ENCODE measurements at places on chromosomes 6 and 20.

- no peak for DNase-seq
These were observed 176.3 kb downstream of the KCNQ5 start for GRCh38 chr6:72798196-72798595.

DNA sequence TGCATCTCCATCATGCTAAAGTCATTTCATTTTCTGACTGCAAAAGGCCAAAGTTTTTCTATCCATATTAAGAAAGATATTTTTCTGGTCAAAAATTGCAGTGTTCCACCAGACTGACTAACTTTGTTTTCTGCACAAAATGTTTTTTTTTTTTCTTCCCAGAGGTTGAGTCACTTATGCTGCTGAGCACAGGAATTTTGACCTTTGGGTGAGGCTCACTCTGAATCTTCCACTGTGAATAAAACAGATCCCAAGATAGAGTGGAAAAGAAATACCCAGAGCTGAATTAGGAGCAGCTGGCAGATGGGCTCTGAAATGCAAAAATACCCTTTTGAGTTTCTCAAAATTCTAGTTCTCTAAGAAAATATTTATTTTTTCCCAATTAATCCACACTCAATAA, 996.8 kb downstream of the KIF16B start:
- no peak for DNase-seq

- DNase-seq = no peak
These were observed 218.8 kb upstream of the RNF24 start for GRCh38 chr20:4234128-4234527.

DNA sequence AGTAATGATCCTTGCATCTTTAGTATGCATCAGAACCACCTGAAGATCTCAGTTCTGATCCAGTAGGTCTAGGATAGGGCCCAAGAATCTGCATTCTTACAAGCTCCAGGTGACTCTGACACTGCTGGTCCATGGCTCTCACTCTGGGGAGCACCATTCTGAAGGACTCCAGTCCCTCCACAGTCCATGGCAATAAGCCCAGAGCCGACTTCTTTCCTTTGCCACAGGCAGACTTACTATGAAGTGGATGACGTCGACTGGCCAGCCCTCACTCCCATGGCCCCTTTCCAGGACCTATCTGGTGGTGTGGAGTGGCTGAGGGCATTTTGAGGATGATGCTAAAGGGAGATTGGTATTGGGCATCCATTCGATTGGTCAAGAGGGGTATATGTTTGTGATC, 21.8 kb upstream of the LY86 start:
- no peak for DNase-seq

DNA sequence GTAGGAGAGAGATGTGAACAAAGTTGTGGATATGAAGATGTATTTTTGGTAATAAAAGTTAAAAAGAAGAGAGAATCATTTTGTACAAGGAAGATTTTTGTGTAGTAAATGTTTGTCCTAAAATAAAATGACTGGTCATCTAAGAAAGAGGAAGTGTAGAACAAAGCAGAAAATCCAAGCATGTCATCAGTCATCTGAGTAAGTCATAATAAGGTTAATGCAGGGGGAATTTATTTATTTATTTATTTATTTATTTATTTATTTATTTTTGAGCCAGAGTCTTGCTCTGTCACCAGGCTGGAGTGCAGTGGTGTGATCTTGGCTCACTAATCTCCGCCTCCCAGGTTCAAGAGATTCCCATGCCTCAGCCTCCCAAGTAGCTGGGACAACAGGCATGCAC, 15.7 kb upstream of the CGA start:
- DNase-seq = no peak

GRCh38 chr6:53770780-53771249, 24.0 kb upstream of the LRRC1 start:
- DNase-seq = no peak

- DNase-seq = no peak
These were observed 142.5 kb upstream of the SPACA1 start for GRCh38 chr6:87905101-87905641.

GRCh38 chr6:110786271-110786670, 29.0 kb downstream of the CDK19 start:
- DNase-seq = no peak

DNA sequence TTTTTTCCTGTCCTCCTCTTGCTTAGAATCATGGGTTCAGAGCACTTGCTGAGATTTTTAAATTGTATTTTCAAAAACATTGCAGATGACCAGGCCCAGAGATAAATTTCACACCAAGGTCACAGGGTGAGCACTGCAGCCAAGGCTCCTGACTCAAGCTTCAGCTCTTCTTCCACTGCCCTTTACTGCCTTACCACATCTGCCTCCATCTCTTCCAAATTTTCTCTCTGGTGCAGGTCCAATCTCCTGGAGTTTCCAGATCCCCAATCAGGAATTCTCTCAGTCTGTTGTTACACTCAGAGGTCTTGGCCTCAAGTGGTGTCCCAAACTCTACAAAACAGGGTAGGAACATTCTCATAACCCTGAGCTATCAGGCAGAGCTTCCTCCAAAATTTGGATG, 12.7 kb downstream of the SNAP25 start:
- DNase-seq = no peak

DNA sequence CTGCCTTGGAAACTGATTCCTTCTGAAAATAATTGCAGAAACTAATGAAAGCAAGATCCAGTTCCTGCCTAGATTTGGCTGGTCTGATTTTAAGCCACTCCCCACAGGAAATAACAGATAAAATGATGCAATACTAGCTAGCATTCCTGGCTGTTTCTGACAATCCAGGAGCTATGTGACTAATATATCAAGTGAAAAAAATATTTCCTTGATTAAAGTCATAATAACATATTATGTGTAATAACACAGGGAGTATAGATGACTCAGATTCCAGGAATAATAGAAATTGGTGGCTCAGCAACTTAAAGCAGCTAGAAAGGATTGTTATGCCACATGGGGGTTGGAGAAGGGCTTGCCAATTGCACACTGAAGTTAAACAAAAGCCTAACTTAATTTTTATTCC, 182.7 kb upstream of the SALL4 start:
- no peak for DNase-seq

DNA sequence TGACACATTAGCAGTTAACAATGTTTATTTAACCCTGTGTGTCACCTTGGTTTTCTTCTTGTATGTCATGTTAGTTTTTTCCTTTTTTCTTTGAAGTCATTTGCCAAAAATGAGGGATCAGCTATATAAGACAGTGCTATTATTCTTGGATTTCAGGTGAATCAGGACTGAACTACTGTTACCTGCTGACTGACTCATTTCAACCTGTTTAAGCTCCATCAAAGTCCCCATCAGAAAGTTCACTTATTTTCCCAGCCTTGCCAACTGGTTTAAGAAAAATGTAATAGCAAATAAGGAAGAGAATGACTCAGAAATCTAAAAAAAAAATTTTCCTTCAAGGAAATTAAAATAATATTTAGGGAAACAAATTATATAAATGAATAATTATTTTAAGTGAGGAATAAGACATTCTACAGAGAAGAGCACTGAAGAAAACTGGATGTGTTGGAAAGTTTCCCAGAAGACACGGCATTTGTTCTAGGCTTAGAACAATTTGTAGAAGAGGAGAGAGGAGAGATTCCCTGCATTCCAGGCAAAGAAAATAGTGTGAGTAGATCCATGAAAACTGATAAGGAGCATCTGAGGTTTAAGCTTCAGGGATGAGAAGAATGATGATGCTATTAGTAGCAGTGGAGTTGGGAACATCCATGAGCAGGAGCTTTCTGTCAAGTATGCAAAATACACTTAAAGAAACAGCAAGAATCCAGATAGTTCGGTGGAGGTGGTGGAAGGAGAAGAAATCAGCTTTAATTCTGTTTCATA, 84.9 kb upstream of the SIM1 start:
- DNase-seq = no peak

DNA sequence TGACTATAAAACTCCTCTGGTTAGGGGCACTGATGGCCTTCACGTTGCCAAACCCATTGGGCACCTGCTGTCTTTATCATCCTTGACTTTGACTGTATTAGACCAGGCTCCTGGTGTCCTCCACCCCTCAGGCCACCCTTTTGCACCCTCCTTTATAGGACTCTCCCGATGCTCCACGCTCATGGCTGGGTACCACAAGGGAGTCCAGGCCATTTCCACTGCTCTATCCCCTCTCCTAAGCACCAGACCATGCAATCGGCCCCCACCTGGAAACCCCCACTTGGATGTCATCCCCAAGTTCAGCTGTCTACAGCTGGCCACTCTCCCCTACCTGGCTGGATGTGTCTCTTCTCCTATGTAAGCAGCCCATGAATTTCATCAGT, 115.2 kb downstream of the TOX2 start:
- DNase-seq = no peak

DNA sequence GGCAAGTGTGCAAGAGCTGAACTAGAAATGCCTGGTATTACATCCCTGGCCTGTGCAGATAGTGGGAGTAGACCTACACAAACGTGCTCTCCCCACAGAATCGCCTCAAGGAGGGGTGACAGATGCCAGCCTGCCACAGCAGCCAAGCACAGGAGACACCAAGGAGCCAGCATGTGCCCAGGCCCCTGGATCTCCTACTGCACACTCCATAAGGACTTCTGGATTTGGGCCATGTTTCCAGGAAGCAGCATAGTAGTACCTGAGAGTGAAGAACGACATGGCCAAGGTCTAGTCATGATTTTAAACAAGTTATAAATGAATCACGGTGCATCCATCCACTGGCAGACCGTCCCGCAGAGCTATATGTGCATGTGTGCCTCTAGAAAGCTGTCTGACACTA, 232.2 kb downstream of the SYNDIG1 start:
- no peak for DNase-seq

DNA sequence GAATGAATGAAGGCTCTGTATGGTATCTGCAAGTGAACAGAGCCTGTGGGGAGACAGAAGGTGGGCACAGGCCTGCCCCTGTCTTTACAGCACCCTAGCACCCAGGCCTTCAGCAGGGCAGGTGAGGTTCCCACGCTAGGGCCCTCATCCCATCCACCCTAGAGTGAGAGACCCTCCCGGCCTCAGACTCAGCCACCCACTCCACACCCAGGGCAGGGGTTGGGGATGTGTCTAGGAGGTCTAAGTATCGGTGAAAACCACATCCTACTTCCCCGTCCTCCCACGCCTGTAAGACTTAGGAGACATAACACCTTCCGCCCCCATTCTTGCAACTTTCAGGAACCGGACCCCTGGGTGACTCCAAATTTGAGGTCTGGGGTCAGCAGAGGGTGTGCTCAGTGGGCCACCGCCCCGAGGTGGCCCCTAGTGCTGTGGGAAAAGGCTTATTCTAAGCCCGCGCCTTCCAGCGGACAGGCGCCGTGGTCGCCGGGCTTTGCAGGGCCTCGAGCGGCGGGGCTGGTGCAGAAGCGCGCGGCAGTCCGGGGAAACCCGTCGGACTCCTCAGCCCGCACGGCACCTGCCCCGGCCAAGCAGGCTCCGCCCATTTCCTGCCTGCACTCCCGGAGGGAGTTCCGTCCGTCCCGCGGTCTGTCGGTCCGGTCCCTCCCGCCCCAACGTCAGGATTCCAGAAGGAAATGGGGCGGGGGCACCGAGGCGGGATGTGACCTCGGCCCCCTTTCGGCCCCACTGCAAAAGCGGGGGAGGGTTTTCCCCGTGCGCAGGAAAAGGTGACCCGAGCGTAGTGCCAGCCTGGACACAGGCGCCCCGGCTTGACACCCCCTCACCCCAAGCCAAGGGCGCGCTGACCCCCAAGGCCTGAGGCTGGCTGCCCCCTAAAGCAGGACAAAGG, 868 bp downstream of the SAMD10 start:
- DNase-seq = peak; percentile 90

- DNase-seq = no peak
These were observed 3.1 kb upstream of the HECA start for GRCh38 chr6:139131736-139132280.

- DNase-seq = no peak
These were observed 30.8 kb downstream of the FBXO5 start for GRCh38 chr6:152952045-152952444.

DNA sequence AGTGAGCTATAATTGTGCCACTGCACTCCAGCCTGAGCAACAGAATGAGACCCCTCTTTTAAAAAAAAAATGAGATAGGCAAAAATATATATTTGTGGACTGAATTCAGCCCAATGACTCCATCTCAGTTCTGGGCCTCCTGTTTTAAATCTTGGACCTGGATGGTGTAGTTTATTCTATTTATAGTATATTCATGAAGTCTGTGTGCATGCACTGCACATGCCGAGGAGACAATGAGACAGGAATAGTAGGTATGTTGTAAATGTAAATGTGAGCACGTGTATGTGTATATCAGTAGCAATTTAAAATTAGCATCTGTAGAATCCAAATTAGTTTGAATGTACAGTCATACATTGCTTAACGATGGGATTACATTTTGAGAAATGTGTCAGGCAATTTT, 91.0 kb downstream of the TBC1D7 start:
- DNase-seq = no peak

DNA sequence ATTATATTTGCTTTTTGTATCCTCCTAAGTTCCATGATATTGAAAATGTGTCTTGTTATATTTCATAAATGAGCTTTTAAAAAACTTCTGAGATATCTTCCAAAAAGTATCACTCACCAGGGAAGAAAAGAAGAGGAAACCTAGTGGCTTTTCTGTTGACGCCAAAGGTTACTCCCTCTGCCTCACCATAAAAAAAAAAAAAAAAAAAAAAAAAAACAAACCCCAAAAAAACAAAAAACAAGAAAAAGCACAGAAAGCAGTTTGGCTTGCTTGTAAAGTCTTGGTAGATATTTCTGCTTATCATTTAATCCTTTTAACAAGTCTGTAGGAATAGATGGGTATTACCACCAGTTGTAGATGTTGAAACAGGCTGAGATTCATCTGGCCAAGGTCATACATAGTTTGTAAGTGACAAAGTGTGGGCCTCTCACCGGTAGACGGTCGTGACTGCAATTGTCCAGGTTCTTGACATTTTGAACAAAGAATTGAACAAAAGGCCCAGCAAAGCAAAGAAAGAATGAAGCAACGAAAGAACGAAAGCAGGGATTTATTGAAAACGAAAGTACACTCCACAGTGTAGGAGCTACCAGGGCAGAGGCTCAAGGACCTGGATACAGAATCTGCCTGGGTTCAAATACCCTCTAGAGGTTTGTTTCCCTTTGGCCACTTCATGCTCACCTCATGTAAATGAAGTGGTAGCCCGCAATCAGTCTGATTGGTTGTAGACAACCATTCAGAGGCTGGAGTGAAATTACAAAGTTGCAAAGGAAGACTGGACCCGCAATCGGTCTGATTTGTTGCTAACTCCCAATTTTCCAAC, 11.6 kb upstream of the ELOVL5 start:
- DNase-seq = no peak

- no peak for DNase-seq
These were observed 467.1 kb upstream of the RNF217 start for GRCh38 chr6:124494956-124495664.

- no peak for DNase-seq
These were observed 126.2 kb upstream of the ARID1B start for GRCh38 chr6:156650896-156651390.

- DNase-seq = no peak
These were observed 1156.9 kb upstream of the MAP3K7 start for GRCh38 chr6:91743756-91744155.
